GM12878 (cell line): ENCODE measurements at places on chromosomes 6 and 20. TPM values are rescaled to one million over a fixed set of nuclear protein-coding genes. Genes with fewer than 3 reads are reported as not detected.
A peak's percentile ranks its signal among the peaks of the same experiment; 100 is the strongest.

GRCh38 chr6:28208111-28208659, 16.9 kb upstream of the ZSCAN9 start:
- H3K27me3 ChIP-seq, result no peaks in the 10 kb centered on the region; the same call in none of the 2 replicates
- H3K36me3 ChIP-seq, result no peaks in the 10 kb centered on the region
- peaks cover 16% of the 10 kb centered on the region for H3K4me1 ChIP-seq
- peak overlapping the region; percentile 59 for H3K4me3 ChIP-seq

DNA sequence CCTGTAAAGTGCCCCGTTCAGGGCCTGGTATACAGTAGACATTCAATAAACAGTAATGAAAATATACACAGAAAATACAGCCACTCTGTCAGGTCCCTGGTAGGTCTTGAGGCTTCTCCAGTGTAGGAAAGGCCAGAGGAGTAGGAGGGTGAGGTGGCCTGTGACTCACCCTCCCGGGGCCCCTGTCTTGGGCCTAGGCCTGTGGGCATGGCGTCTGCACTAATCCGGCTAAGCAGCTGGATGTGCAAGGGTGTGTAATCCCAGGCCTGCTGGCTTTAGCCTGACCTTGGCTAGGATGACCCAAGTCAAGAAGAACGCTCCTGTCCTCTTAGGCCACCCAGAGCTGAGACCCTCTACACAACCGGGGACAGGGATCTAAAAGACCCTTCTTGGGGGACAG, 84.9 kb downstream of the KCNB1 start:
- no peaks in the 10 kb centered on the region for H3K4me1 ChIP-seq
- H3K27ac ChIP-seq, result no peak overlapping the region
- H3K4me3 ChIP-seq, result no peak overlapping the region
- H3K36me3 ChIP-seq, result no peaks in the 10 kb centered on the region; the same call in 1 of the 2 replicates
- no peak for DNase-seq

DNA sequence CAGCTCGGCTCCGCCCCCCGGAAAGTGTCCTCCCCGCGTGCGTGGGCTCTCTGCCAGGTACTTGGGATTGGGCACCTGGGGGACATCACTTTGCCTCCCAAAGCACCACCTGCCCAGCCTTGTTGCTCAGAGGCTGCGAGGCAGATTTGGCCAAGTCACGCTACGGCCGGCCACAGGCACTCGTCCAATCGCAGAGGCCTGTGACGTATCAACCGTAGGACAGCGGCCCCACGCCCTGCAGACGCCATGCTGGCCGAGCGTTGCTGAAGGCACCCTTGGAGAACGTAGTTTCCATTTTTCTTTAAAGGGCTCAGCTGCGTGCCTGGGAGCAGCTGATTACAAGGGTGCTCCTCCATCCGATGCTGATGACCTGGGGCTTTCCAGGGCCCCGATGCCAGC, 3.1 kb downstream of the NTSR1 start:
- no peak overlapping the region for H3K4me3 ChIP-seq
- H3K36me3 ChIP-seq, result no peaks in the 10 kb centered on the region
- no peak overlapping the region for H3K27ac ChIP-seq
- no peak for DNase-seq
- no peaks in the 10 kb centered on the region for H3K4me1 ChIP-seq

TAGAP gene
- total RNA-seq, result 27.2 and 28.8 TPM in 2 replicates

SLC22A2 gene
- not detected in 2 replicates for total RNA-seq

- DNase-seq, result no peak
- no peak overlapping the region for H3K27ac ChIP-seq
- no peaks in the 10 kb centered on the region for H3K27me3 ChIP-seq
- H3K4me1 ChIP-seq, result no peaks in the 10 kb centered on the region
- H3K36me3 ChIP-seq, result 0 out of 2 replicates have a peak, but pooled peaks cover 4% of the 10 kb centered on the region
Observed at GRCh38 chr20:21184819-21185218, 58.9 kb downstream of the KIZ start.

FILIP1 gene
- total RNA-seq, result 0.43 and 0.54 TPM in 2 replicates

TNFAIP3 gene
- 220 and 229 TPM in 2 replicates for total RNA-seq

- H3K27me3 ChIP-seq, result no peaks in the 10 kb centered on the region
- H3K36me3 ChIP-seq, result peaks cover 31% of the 10 kb centered on the region
- DNase-seq, result no peak
- H3K4me3 ChIP-seq, result no peak overlapping the region
- no peaks in the 10 kb centered on the region for H3K4me1 ChIP-seq
- H3K27ac ChIP-seq, result no peak overlapping the region
Observed at GRCh38 chr20:31788578-31788977, 30.6 kb upstream of the MYLK2 start.

PNPLA1 gene
- total RNA-seq, result not detected in 2 replicates

CAGE1 gene
- 0.08 and 0.21 TPM in 2 replicates for total RNA-seq

CYP39A1 gene
- total RNA-seq, result not detected in 2 replicates

DNA sequence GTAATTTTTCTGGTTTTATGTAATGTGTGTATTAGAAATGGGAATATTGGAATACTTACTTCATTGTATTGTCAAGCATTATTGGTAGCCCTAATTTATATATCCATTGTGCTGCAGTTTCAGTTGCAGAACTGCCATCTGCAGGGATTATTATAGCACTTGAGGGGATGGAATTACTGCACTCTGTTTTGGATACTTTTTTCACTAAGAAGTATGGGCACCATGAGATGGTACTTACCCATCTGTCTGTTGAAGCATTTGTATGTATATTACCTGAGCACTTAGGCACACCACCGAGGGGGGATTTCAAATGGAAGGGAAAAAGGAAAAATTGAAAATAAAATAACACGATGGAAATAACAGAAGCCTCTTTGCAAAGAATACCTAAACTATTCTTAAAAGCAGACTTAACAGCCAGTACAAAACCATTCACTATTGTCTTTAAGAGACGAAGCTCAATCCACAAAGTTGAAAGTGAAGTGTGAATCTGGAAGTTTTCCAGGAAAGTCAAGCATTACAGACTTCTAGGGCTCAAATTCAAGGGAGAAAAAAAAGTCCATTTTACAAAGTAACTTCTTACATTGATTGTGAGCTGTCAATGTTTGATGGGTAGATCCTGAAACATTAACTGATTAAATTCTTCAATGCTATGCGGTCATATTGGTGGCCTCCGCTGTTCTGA, 318.7 kb downstream of the SOX4 start:
- no peaks in the 10 kb centered on the region for H3K36me3 ChIP-seq
- no peak for DNase-seq
- H3K4me1 ChIP-seq, result no peaks in the 10 kb centered on the region
- no peaks in the 10 kb centered on the region for H3K27me3 ChIP-seq
- no peak overlapping the region for H3K4me3 ChIP-seq

PPP1R16B gene
- 89.9 and 90.2 TPM in 2 replicates for total RNA-seq

GRCh38 chr6:35178932-35179832, 34.6 kb upstream of the SCUBE3 start:
- no peak overlapping the region for H3K4me3 ChIP-seq
- no peaks in the 10 kb centered on the region for H3K27me3 ChIP-seq
- H3K4me1 ChIP-seq, result peaks cover 14% of the 10 kb centered on the region
- no peaks in the 10 kb centered on the region for H3K36me3 ChIP-seq
- H3K27ac ChIP-seq, result no peak overlapping the region
- peak; percentile 39 for DNase-seq

DNA sequence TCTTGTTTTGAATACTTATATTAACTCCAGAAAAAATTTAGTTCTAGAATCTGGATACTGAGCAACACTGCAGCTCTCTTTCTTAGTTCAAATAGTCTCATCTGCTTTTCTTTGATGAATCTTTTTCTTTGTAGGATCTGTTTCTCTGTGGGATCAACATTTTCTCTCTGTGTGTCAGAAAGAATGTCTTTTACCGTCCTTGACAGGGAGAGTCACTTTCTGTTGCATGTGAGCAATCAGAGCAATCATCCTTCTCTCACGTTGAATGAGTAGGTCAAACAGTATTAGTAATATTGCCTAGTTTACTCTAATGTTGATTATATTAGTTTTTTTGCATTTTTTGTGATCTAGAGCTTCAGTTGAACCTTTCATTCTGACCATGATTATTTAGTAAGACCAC, 130.9 kb downstream of the TRMT11 start:
- no peaks in the 10 kb centered on the region for H3K27me3 ChIP-seq
- DNase-seq, result no peak
- no peak overlapping the region for H3K27ac ChIP-seq
- no peaks in the 10 kb centered on the region for H3K36me3 ChIP-seq
- H3K4me1 ChIP-seq, result no peaks in the 10 kb centered on the region

DNA sequence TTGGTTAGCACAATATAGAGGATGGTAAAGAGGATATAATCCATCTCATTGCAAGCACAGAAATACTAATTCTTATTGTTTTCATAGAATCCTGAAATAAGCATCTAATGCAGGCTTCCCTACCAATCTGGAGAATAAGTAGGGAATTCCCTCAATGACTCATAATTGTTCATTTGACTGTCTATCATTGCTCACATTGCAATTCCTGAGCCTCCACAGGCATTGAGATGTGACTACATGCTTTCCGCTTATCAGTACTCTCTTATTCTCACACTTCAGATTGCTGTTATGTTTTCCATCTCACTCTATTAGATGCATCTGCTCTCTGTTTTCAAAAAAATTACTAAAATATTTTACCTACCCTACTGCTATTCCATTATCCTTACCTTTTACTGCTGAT, 216.2 kb upstream of the PRSS16 start:
- H3K27me3 ChIP-seq, result no peaks in the 10 kb centered on the region
- DNase-seq, result no peak
- H3K36me3 ChIP-seq, result no peaks in the 10 kb centered on the region
- no peak overlapping the region for H3K4me3 ChIP-seq
- H3K27ac ChIP-seq, result no peak overlapping the region

PRL gene
- total RNA-seq, result 19.1 and 20.3 TPM in 2 replicates

DNA sequence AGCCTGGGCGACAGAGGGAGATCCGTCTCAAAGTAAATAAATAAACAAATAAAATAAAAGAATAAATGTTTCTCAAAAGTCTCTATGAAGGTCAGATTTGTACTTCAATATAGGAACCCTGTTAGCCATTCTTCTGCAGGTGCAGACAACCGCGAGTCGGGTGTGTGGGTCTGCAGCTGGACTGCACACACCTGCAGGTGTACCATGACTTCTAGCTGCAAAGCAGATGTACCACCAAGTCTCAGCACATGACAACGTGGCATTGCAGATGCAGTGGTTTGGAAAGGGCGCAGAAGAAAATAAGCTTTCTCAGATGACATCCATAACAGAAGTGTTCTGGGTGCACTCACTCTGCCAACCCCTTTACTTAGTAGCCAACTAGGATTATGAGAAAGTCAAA, 239.7 kb downstream of the ATXN1 start:
- H3K27me3 ChIP-seq, result no peaks in the 10 kb centered on the region
- H3K36me3 ChIP-seq, result no peaks in the 10 kb centered on the region; the same call in 1 of the 2 replicates
- no peak overlapping the region for H3K4me3 ChIP-seq
- H3K27ac ChIP-seq, result no peak overlapping the region
- peaks cover 17% of the 10 kb centered on the region for H3K4me1 ChIP-seq

DNA sequence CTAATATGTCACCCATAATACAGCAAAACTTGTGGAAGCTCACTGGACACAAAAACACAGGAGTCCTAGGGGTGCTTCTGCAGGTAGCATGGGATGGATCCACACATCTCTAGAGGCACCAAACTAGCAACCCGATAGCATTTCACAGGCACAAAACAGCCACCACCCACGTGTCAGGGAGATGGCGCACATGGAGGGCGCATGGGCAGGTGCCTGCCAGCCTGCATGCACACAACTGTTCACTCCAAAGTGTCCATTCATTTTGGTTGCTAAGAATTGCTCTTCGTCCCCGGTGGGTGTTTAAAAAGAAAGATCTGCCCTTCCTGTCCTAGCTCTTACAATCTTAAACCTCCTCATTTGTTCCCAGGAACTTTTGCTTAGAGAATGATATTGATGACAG, 171.3 kb downstream of the SYNDIG1 start:
- H3K4me1 ChIP-seq, result no peaks in the 10 kb centered on the region
- no peak for DNase-seq
- no peaks in the 10 kb centered on the region for H3K36me3 ChIP-seq
- H3K4me3 ChIP-seq, result no peak overlapping the region
- no peak overlapping the region for H3K27ac ChIP-seq

MAK gene
- 0.05 and 0.08 TPM in 2 replicates for total RNA-seq

NKAIN2 gene
- not detected in 2 replicates for total RNA-seq
